NCI-H1436 (cell line): ENCODE measurements at places on chromosomes 12 and 14.

GRCh38 chr12:107470645-107471044 is 215.0 kb upstream of the PWP1 start:
- DNase-seq: no peak

GRCh38 chr14:75242546-75243273 is 35.9 kb upstream of the FOS start:
- DNase-seq: peak; percentile 85

GRCh38 chr12:27206801-27207502 is 37.1 kb upstream of the STK38L start:
- DNase-seq: no peak

GRCh38 chr12:58639318-58639934 is 280.9 kb downstream of the LRIG3 start:
- peak; percentile 4 for DNase-seq

DNA sequence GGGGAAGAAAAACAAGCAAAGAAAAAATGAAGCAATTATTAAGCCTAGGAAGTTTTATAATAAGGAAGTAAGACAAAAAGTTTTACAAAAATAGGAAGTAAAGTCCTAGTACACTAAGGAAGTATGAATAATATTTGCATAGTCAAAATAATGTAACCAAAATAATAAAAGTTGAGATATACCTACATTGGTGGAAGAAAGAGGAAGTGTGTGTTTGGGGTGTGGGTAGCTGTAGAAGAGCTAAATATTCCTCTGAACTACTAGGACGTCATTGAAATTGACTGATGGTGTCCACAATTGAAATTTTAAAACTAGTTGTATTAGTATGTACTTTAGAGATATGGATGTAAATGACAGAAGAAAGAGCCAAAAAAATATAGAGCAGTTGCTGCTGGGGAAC is 228.4 kb upstream of the OTX2 start:
- no peak for DNase-seq

GRCh38 chr12:11071414-11071813 is 9.3 kb upstream of the TAS2R46 start:
- no peak for DNase-seq

- no peak for DNase-seq
Observed at GRCh38 chr12:1533205-1533601, 61.2 kb downstream of the FBXL14 start.

GRCh38 chr14:76236172-76237130 is 84.7 kb downstream of the GPATCH2L start:
- no peak for DNase-seq

- DNase-seq: no peak
Observed at GRCh38 chr12:104150416-104150815, 12.4 kb upstream of the NFYB start.

DNA sequence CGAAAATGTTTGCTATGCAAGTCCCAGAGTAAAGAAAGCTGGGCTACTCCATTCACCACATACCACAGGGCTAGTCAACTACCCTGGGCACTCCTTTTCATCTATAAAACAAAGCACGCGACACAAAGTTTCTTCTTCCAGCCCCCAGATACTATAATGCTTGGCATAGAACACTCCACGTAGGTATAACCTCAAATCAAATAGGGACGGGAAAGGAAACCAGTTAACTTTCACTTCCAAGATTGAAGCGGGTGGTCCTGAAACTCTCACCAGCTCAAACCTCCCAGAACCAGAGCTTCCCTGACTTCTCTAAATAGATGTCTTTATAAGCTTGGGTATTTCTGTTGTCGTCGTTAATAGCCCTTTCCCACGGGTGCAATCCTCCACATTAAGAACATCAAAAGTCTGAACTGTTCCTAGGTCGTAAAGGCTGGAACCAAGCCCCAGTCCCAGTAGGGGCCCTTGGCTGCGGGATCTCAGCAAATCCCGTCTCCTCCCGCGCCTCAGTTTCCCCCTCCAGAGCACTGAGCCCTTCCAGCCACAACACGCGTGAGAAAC is 647 bp downstream of the LGMN start:
- DNase-seq: no peak

DNA sequence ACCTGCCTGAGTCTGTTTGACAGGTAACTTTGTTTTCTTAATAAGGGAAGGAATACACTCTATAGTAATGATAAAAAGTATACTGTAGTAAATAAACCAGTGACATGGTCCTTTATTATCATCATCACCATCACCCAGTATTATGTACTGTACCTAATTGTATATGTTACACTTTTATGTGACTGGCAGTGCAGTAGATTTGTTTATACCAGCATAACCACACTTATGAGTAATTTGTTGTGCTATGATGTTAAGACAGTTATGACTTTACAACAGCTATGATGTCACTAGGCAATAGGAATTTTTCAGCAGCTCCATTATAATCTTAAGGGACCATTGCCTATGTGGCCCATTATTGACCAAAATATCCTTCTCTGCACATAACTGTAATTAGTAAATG is 155.0 kb downstream of the NUBPL start:
- no peak for DNase-seq

DNA sequence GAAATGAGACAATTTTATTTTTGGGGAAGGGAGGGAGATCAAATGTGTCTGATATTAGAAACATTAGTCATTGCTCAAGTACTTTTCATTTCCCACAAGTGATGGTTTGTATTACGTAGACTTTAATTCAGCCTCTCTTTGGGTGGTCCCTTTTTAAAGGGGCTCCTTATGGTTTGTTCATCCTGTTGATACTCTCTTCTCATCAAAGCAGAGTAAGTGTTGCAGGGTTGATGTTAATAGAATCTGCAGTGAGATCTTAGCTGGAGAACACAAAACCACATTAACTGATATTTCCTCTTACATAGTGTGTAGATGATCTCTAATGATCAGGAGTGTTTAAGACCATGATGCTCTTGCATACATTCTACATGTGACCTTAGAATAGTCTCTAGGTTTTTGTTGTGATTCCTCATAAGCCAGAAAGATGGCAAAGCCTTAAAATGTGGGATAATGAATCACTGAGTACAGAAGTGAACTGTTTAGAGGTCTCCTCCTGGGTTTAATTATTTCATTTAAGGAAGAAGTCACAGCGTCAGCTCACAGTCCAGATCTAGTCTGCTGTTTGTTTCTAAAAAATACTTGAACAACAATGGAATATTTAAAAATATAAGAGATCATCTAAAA is 87.4 kb upstream of the PTPRR start:
- no peak for DNase-seq

GRCh38 chr14:50023671-50024490 is 92.5 kb downstream of the VCPKMT start:
- DNase-seq: no peak

GRCh38 chr14:54470701-54471100 is 18.1 kb downstream of the GMFB start:
- no peak for DNase-seq

- no peak for DNase-seq
Observed at GRCh38 chr12:104494137-104494792, 37.5 kb downstream of the CHST11 start.

- DNase-seq: peak; percentile 26
Observed at GRCh38 chr12:104653730-104654664, 197.2 kb downstream of the CHST11 start.

- DNase-seq: no peak
Observed at GRCh38 chr12:58502841-58503240, 417.5 kb downstream of the LRIG3 start.

DNA sequence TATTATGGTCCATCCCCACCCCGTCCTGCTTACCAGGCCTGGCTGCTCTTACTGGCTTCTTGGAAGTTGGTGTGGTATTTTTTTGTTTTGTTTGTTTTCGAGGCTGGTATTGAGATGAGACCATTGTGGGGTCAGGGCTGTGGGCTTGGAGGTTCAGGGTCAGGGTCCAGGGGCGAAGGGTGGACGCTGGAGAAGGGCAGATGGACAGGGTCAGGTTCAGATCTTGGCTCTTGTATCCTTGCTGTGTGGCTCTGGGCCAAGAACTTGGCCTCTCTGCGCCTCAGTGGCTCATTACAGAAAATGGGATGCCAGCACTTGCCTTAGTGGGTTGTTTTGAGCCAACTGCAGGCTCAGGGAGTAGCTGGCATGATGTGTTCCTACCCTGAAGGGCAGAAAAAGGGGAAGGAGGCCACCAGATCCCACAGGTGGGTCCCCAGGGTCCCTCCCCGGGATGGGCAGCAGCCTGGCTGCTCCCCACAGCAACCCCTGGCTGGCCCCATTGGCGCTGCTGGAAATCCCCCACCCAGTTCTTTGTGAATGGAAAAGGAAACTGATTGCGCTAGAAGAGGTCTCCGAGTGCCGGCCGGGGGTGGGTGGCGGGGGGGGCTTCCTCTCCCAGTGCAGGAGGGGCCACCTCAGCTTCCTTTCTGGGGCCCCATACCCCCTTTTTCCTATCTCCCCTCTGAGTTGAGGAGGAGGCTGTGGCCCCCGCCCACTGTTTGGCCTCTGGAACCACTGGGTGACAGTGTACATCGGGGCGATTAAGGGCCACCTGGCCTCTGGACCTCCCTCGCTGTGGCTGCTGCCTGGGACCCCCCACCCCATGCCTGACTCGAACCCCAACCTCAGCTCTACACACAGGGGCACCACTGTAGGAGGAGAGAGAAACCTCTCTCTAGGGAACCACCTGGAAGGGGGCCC is 25.0 kb downstream of the SH2B3 start:
- DNase-seq: no peak

GRCh38 chr12:90062799-90063198 is 354.2 kb upstream of the ATP2B1 start:
- DNase-seq: no peak

GRCh38 chr14:41872931-41873685 is 266.4 kb downstream of the LRFN5 start:
- DNase-seq: peak; percentile 10

DNA sequence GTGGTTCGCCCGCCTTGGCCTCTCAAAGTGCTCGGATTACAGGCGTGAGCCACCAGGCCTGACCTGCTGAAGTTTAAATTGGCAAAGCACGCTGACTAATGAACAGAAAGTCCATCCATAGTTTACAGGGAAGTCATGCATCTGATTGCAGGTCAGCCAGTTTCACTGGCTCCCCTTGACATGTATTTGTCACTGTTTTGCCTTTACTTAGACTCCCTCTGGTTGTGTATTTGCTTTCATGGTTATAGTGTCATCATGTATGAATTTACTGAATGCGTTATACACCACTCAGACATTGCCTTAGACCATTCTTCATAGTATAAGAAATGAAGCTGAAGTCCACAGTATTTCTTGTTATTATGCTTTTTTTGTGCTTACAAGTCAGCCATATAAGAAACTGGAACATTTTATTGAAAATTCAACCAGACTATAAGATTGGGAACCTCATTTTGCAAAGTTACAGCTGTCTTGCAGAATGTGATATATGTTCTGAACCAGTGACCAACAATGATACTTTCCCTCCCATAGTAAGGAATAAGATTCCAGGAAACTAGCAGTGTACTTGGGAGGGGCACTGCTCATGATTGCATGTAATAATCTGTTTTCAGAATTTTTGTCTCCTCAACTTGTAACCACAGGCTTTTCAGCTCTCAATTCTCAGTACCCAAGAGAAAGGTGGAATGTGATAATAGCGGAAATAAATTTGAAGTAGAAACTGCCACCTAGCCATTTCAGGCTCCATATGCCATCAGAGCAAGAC is 51.9 kb upstream of the ATF7IP start:
- no peak for DNase-seq

GRCh38 chr12:58396239-58396638 is 454.9 kb downstream of the ATP23 start:
- DNase-seq: no peak

DNA sequence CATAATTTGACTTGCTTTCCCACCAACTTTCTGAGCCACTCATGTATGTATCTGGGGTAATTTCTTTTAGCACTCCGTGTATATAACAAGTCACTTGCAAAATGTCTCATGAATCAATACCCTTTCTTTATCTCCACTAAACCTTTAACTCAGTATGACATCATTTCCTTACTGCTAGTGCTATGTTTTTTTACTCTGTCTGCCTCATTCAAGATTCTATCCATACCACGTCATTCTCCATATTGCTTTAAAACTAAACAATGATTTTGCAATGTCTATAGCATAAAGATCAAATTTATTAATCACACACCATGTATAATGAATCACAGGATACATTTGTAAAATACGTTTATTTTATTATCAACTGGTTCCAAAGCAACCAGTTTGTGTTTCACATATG is 178.2 kb downstream of the PIK3C2G start:
- no peak for DNase-seq

- peak; percentile 73 for DNase-seq
Observed at GRCh38 chr12:94186278-94187241, 38.2 kb downstream of the PLXNC1 start.

GRCh38 chr12:112303004-112303403 is 79.2 kb downstream of the HECTD4 start:
- no peak for DNase-seq

DNA sequence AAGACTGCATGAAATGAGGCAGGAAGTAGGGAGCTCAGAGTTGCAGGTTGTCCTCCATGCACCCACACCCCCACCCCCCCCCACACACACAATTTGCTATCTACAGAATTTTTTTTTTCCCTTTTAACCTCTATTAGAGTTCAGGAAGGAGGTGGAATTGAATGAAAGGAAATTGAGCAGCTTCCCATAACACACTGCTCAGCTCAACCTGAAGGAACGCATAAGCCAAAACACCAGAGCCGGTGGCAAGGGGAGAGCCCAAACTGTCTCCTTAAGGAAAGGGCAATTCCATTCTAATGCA is 74.1 kb downstream of the NUAK1 start:
- DNase-seq: no peak

GRCh38 chr12:23648546-23648945 is 300.9 kb downstream of the SOX5 start:
- DNase-seq: no peak

DNA sequence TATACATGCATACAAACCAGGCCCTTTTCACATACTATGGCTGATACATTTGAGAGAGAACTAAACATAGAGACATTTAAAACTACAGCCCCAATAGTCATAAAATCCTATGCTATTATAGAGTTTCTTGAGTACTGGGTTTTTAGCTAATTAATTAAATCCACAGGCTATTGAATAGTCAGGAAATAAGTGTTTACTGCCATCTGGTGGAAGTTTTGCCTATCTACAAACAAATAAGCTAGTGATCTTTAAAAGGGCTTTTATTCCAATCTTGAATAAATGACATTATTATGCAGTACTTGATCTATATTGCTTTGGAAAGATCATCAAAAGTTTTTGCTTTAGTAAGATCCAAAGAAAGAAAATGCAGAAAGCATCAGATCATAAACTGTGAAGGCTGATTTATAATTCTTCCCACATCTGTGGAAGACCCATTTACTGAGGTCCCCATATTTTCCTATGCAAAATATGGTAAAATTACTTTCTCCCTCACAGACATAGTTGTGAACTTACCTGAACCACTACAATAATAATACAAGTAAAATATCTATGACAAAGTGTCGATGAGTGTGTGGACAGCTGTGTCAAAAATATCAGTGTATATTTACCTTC is 131.3 kb downstream of the ITPR2 start:
- peak; percentile 5 for DNase-seq

GRCh38 chr14:37466623-37467088 is 128.4 kb downstream of the FOXA1 start:
- no peak for DNase-seq

DNA sequence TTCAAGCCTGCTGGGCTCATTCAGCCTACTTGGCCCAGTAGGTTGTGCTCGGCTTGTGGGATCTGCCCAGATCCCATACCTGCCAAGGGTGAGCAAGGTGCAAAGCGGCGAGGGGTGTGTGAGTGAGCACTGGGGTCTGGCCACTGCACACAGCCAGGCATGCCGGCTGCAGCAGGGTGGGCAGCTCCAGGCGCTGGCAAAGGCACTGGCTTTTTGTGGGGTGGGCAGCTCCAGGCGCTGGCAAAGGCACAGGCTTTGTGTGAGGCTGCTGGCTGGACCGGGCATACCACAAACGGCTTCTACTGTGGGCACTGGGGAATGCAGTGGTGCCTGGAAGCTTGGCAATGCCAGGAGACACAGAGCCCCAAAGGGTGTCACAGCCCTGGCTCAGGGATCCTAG is 137.4 kb downstream of the SLC16A7 start:
- no peak for DNase-seq
